ENCODE measurements at places on chromosomes 2 and 18.

DNA sequence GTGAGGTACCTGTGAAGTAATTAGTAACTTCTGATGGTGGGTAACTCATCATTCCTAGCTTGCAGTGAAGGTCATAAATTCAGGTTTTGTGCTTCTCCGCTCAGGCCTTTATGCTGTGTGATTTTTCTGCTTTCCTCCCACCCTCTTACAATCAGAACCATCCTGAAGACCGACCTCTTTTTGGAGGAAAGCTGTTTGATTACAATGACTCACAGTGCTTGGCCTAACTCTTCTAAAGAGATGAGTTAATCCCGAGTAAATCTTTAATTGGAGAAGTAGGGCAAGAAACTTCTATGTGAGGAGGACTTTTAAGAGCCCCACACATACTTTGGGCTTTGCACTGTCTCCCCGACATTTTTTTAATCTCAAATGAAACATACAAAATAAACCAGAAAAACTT is 53.1 kb downstream of the TTC27 start:
- no peak for DNase-seq

DNA sequence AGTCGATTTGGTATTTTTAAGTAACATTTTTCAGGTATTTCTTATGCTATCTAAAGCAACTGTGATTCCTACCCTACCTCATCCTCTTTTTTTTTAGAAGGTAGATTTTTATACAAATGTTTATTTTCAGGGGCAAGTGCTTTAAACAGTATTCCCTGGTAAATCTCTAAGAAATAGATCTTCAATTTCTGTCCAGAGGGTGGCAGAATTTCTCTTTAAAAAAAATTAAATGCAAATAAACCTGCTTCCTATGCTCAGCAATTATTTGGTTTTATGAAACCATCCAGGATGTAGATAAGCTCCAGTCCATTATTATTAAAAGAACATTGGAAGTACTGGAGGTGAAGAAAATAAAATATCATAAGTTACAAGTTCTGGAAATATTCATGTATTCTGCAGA is 191.9 kb downstream of the MYO3B start:
- DNase-seq, result no peak

DNA sequence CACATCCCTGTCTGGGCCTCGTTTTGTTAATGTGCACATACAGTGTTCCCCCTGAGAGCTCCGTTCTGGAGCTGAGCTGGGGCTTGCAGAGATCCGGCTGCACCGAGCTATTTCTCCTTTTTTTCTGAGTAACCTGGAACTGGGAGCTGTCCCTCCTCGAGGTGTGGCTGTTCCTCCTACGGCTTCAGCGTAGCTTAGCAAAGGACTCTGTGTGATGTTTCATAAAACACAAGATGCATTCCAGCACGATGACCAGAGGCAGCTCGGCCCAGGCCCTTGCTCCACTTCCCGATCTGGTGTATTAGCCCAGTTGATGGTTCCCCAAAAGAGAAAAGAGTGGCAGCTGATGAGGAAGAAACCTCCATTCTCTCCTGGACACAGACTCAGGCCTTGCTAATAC is 103.0 kb downstream of the FAM210A start:
- no peak for DNase-seq

DNA sequence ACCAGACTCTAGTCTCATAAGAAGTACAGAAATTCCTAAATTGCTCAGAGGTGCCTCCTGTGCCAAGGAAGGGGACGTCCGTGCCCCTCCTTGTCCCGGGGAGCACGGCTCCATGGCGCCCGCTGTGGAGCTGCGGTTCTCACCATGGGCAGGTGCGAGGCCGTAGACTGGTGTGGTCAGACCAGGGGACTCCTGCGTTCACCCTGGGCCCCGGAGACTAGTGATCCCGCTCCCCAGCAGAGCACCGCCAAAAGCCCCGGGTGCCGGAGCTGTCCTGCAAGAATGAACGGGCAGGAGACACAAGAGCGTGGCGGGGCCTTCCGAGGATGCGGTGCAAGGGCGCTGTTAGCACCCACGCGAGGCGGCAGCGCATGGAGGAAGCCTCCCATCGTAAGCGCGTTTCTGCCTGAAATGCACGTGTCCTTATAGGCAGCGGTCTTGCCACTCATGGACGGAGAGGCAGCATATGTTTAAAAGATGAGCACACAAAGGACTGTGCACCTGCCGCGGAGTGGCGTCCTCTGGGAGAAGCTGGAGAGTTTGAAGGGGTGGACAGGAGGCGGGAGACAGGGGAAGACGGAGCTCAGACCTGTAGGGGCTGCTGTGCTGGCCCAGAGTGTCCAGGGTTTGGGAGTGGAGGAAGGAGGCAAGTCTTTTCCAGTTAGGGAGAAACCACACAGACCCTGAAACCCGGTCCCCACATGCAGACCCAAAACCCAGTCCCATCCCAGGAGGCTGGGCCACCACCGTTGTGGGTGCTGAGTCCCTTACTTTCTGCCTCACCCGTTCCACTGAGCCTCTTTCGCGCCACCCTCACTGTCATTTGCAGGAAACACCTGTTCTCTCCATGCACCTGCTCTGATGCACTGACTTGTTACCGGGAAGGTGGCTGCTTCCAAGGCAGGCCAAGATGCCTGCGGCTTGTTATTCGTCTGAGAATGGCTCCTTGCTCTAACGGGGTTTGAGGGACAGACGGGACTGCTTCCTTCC is 7.5 kb upstream of the KCNG2 start:
- no peak for DNase-seq

DNA sequence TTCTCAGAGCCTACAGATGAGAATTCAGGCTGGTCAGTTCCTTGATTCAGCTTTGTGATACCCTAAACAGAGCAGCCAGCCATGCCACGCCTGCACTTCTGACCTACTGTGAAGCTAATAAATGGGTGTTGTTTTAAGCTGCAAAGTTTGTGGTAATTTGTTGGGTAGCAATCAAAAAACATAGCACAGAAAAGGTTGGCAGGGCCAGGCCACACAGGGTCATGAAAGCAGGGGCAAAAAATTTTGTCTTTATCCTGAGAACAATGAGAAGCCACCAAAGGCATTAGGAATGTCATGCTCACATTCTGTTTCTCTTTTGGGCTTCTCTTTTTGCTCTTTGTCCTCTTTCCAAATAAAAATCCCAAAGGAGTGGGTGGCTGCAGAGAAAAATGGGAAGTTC is 385.9 kb downstream of the TXNL1 start:
- DNase-seq, result no peak

DNA sequence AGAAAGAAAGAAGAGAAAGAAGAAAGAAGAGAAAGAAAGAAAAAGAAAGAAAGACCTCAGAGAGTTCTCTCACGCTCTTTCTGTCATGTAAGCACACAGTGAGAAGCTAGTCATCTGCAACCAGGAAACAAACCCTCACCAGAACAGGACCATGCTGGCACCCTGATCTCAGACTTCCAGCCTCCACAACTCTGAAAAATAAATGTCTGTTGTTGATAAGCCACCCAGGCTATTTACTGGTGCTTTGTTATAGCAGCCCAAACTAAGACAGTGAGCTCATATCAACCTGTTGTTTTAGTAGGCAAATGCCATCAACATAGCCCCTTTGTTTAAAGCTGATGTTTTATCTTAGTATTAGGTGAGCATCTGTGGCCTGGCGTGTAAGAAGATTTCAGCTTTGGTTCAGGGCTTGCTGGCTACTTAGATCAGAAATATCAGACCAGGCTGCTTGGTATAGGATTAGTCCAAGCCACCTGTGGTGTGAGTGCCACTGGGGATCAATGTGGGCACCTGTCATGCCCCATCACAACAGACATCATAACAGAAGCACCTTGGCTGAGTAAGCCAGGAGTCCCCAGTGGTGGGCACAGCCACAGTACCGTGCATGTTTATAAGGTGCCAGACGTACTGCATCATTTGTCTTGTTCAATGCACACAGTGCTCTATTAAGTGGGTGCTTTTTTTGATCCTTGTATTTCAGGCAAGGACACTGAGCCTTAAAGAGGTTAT is 94.4 kb downstream of the LBH start:
- no peak for DNase-seq

GRCh38 chr2:24828238-24828996 is 35.2 kb downstream of the CENPO start:
- no peak for DNase-seq

GRCh38 chr2:96344011-96344410 is 8.4 kb downstream of the NCAPH start:
- no peak for DNase-seq

DNA sequence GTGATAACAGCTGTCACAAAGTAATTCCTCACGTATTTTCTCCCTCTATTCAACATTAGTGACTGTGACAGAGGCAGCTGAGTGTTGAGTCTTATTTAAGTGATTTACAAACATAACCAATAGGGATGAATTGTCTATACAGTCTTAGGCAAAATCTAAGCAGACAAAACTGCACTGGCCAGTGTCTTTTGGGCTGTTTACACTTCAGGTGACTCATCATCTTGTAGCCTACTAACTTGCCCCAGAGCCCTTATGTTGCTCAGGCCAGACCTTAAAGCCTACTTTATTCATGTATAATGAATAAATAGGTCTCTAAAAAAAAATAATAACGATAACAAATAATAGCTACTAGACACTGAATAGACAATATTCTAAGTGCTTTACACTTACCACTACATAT is 17.2 kb downstream of the THOC1 start:
- DNase-seq, result no peak

DNA sequence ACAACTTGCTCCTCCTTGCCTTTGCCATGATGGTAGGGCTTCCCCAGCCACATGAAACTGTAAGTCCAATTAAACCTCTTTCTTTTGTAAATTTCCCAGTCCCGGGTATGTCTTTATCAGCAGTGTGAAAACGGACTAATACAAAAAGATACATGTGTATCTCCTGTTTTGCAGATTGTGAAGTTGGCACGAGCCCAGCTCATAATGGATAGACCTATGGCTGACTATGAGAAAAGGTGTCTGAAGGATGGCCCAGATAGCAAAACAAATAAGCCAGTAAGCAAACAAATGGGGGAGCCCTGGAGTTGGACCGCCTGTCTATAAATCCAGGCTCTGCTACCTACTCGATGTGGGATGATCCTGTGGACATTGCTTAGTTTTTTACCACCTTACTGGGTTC is 15.5 kb upstream of the PRKCE start:
- no peak for DNase-seq

Data from stimulated activated CD4-positive, alpha-beta T cell treated with anti-CD3 and anti-CD28 coated beads, TNF-alpha, amount 100 ng/mL, for 48 hours (primary cell).